NCI-H1930 (cell line): ENCODE measurements at places on chromosomes 1 and 21.
A peak's percentile ranks its signal among the peaks of the same experiment; 100 is the strongest.

GRCh38 chr1:248686815-248687214 is 15.8 kb downstream of the OR14I1 start:
- DNase-seq: no peak

DNA sequence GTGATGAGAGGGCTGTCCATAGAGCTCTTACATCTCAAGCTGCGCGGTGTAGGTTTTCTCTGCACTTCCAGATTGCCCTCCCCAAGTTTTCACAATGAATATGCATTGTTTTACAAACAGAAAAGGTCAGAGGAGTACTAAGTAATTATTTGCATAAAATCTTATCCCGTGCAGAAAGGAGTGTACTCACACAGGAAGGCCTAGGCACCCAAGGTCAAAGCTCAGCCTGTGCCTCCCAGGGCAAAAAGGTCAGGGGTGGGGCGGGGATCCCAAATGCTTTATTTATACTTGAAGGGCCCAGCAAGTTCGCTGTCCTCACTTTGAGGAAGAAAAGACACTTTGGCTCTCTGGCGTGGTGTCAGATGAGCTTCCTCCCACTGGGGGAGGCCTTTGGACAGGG is 10.3 kb upstream of the KCNE1 start:
- DNase-seq: no peak

- DNase-seq: peak; percentile 85
Measured at GRCh38 chr1:174954073-174954460, 45.7 kb upstream of the CACYBP start.

- DNase-seq: no peak
Measured at GRCh38 chr1:196732526-196732925, 42.1 kb upstream of the CFHR3 start.

DNA sequence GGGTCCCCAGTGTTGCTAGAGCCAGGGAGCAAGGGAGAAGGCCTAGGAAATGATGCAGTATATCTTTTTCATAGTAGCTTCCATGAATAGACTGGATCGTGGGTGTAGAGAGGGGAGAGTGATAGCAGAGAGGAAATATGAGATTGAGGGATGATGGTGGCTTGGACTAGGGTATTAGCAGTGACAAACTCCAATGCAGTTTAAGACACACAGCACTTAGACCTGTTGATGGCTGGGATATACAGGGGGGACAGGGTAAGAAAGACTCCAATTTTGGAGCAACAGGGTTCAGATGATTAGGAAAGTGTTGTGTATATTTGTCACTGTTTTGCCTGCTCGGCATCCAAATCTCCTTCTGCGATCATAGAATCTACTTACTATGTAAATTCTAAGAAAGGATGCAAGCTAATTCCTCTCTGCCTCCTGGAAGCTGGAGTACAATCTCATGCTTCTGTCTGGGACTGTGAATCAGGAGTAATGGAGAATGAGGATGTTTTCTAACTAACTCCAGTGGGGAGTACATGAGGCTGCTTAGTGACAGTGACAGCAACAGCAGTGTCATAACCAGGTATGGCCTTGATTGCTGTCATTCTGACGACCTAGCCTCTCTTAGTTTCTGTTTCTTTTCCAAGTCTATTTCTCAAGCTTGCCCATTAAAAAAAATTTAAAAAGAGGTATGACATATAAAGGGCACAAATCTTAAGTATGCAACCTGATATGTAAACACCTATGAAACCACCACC is 47.5 kb downstream of the SYDE2 start:
- DNase-seq: no peak

DNA sequence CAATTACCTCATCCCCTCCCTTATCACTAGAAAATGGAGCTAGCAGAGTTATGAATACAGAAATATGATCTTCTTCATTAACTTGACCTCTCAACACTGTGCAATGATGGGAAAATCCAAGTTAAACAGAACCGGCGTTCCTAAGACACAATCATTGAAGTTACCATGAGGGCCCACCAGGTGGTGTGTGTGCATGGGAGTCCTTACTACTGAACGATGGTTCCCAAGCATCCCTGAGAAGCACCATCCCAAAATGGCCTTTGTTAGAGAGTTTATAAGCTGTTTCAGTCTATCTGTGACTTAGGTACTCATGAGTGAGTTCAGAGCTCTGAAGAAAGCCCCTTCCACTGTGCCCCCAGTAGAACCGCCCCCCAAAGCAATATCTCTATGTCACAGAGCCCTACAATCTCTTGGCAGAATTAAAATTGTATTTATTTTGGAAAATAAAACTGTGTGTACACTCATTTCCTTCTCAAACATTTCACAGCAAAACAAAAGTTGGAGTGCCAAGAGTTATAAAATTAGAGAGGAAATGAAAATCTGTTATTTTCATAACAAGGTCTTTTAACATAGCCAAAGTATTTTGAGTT is 56.8 kb downstream of the PLD5 start:
- DNase-seq: peak; percentile 6

DNA sequence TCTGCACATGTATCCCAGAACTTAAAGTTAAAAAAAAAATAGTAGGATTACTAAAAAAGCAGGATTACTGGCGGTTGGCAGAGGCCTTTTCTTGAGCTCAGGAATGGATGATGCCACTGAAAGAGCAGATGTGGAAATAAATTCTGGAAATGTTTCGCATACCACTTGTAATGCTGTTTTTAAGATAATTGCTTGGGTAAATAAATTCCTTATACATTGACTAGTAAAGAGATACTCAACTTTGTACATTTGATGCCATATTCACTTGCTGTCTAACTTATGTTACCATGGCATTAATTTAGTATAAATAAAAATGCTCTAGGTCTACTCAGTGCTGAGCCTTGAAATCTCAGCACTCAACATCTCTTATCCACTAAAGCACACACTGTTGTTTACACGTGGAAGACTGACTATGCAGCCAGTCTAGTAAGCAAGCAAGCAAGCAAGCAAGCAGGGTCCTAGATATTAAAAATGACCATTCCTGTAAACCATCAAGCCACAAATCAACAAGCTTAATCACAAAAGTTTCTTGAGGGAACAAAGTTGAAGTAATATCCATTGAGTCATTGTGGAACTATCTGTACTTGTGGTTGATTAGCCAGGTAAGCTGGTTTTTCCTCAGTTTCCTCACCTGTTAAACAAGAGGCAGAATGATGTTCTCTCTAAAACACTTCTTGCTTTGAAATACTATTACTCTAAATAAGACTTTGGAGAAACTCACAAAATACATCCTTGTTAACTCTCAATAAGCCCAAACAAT is 1.7 kb upstream of the RASAL2 start:
- no peak for DNase-seq

- DNase-seq: no peak
Measured at GRCh38 chr21:45127937-45128336, 53.6 kb downstream of the ADARB1 start.

DNA sequence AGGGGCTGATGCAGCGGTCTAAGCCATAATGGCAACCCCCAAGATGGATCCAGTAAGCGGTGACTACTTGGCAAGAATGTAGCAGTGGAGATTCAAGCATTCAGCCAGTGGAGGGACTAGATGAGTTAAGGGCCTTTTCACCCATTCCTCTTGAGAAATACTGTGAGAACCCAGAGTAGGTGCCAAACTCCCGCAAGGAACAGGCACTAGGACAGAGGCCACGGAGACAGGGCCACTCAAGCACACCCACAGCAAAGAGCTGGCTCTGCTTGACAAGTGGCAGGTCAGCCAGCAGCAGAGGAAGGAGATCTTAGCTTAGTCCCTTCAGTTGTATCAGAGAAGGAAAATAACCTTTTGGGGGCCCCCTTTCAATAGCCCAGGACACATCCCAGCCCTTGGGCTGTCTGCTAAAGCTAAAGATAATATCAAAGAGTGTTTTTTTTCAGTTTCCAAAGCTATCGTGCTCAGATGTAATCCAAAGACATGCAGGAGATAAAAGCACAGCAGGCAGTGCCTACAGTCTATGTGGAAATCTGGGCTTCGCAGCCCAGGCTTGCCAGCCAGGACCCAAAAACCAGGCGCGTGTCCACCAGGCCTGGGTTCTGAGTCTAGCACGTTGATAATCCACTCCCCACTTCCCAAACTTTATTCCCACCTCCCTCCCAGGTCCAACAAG is 62.0 kb upstream of the GOLT1A start:
- DNase-seq: no peak

DNA sequence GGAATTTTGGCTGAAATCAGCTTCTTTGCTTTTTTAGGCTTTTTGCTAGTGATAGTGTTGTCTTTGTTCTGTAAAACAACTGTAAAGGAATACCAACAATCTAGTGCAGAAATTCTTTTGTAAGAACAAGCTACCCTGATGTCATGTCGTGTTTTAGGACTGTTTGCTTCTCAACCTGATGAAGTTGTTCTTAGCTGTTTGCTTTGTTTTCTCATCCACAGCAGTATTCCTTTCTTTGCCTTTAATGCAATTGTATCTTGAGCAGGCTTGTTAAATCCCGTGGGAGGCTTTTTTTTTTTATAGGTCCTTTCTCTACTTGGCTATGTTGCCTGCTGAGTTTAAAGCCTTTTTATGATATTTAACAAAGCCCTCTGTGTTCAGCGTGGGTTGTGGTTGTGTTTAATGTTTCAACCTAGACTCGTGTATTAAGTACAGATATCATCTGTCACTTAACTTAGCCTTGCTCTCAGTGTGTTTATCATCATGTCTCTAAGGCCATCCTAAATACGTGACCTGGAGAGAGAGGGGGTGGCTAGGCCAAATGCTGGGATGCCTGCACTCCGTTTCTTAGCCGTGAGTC is 31.6 kb downstream of the ADARB1 start:
- no peak for DNase-seq

DNA sequence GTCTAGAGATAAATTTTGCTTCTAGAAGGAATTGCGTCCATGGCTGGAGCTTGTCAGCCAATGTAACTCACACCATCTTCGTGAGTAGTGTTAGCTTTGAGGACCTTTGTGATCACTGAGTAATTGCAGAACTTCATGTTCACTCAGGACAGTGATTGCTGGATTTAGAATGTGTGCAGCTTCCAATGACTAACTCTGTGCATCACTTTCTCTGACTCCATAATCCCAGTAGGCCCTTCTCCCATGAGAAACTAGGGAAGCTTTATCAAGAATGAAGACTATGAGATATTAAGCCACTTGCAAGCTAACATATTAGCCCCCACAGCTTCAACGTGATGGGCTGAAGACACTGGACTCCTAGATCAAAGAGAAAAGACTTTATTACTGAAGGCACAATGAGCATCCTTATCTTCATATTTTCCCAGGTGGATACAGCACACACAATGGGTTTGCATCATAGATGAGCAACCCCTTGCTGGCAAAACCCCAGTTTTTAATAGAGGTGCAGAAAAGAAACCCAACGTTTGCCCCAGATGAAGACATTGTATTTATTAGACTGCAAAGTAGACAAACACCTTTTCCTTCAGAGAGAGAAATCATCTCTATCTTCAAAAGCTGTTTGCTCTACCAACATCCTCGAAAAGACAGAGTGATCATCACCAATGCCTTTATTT is 561.0 kb downstream of the LTN1 start:
- no peak for DNase-seq

DNA sequence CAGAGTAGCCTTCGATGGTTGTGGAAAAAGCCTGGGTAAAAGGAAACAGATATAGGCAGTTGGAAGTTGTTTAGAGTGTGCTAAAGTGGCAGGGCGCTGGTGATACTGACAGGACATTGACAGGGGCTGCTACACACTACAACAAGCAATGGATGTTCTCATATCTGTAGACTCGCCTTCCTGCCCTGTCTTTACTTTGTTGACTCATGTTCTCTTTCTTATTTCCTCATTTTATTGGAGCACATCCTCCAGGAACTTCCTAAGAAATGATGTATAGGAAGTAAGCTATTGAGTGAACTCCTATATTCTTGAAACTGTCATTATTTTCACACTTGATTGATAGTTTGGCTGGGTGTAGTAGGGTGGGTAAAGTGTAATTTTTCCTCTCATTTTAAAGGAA is 51.0 kb downstream of the C4BPA start:
- DNase-seq: no peak

GRCh38 chr1:225736437-225737098 is 41.1 kb upstream of the SRP9 start:
- DNase-seq: no peak

DNA sequence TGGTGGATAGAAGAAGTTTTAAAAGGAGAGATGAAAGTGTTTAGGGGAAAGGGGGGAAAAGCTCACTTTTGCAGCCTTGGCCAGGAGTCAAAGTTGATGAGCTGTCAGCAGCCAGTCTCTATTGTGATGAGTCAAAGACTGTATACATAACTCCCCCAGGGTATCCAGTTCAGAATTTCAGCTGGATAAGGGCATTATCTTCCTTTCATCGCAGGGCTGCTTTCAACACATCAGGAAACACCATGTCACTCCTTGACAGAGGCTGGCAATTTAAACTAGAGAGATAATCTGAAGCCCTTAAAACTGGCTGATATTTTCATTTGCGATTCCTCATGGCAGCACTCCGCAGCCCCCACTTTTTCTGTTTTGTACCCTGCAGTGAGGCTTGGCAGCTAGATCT is 328.5 kb downstream of the TBX15 start:
- DNase-seq: no peak

DNA sequence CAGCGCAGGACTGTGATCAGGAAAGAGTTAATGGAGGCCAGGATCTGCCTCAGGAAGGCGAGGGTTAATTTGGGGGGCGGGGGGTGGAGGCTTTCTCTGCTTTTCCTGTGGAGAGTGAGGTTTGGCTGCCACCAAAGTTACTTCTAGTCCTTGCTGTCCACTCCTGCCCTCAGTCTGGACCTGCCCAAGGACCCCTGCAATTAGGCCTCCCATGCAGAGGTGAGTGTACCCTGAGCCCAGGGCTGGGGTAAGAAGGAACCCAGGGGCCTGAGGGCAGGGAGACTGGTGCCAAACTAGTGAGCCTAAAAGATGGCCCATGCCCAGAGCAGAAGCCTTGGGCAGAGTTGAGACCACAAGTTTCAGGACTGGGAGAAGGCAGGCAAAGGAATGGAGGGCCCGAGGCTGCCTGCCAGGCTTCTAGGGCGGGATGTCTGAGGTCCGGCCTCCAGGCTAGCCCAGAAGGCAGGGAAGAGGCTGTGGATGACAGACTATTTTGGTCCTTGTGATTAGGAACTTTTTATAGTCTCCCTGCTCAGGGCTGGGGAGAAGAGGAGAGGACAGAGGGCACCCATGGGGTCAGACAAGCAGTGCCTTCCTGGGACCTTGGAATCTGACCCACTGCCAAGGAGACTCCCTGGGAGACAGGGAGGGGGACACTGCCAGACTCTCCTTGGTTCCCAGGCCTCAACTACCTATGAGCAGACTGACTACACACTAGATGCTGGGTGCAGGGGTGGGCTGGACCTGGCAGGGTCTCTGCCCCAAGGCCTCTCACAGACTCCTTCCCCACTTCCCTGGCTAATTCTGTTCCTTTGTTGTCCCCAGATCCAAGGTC is at the start of gene FAM110D:
Gene FAM110D, plus strand, starts transcription at position 172 of the 835 bp plus-strand sequence. CDS start 2,213 bp downstream, outside the sequence.
- no peak for DNase-seq

DNA sequence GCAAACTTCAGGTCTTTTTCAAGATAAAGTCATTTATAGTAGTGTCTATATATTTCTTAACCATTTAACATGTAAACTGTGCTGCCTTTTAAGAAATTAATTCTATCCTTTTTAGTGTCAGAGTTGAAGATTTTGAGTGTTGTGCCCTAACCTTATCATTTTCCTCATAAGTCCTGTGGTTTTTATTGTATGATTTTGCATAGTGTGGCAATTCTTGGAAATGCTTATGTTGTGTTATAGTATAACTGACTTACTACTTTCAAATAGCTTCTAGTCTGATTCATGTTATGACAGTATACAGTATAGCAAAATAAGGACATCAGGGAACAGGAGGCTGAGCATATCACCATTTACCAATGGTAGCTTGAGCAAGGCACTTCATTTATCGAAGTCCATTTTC is 99.1 kb downstream of the PTBP2 start:
- no peak for DNase-seq
